ENCODE measurements at places on chromosomes 6 and 20.

- peak; percentile 99 for DNase-seq
These were observed 59.9 kb upstream of the MAP7 start for GRCh38 chr6:136609873-136610706.

DNA sequence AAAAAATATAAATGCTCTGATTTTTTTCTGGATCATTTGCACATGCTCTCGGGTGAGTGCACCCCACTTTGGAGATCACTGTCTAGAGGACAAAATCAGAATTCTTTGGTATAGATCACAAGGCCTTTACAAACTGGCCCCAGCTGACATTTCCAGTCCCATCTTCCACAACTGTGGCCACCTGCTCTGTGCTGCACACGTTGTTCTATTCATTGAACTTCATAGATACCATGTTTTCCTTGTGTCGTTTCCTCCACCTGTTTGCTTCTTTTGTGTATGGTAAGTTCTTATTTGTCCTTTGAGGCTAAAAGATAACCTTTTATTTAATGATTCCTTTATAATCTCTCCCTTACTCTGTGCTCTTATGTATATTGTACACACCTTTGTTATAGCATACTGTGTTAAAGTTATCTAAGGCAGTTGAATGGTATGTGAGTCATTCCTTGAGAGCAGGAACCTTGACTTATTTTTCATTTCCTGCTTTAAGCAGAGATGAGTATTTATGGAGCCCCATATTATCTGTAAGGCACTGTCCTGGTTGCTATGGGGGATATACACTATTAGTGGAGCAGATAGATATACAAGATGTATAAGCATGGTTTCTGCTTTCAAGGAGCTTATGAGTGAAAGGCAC, 12.0 kb upstream of the SLC17A5 start:
- peak; percentile 29 for DNase-seq

- DNase-seq: no peak
These were observed 15.7 kb downstream of the SASH1 start for GRCh38 chr6:148358196-148358785.

DNA sequence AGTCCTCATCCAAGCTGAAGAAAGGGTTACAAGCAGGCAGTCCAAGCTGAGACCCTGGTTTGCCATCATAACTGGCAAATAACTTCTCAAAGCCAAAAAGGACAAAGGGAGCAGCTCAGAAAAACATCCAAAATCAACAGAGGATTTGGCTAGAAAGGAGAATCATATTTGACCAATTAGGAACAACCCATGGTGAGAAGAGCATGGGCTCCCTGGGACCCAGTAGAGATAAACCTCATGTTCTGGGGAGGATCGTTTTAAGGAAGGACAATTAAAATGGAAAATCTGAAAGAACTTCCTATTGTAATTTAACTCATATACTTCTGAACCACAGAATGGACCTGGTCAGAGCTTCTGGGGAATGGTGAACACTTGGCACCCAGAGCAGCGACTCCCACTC, 71.5 kb downstream of the PRND start:
- no peak for DNase-seq

GRCh38 chr20:17627101-17627955, 54.7 kb downstream of the RRBP1 start:
- DNase-seq: no peak

DNA sequence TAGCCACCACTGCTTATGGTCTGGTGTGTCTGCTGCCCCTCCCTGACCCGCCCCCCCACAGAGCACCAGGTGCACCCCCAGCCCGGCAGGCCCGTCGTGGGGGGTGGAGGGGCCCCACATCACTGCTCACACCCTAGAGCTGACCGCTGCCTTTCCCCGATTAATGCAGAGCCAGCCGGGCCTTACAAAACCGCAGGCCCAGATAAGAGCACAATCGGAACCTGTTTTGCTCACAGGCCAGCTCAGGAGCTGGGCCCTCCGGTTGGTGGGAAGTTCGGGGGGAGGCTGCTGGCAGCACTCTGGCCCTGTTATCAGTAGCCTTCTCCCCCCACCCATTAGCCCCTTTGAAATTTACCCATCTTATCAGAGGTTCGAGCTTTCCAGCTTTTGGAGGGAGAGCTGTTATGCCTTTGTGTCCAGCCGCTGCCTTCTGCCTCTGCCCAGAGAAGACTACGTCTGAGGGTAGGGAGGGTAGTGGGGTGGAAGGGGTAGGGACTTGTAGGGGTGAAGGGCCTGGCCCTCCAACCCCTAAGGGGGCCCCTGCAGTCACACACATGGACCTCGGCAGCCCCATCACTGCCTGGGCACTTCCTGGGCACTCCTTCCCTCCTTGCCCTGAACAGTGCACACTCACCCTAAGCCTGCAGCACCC, 6.9 kb upstream of the SPDEF start:
- DNase-seq: no peak

GRCh38 chr6:29741592-29741991, 18.4 kb downstream of the HLA-F start:
- no peak for DNase-seq

- DNase-seq: no peak
These were observed 725 bp upstream of the ISM1 start for GRCh38 chr20:13220194-13220903.

DNA sequence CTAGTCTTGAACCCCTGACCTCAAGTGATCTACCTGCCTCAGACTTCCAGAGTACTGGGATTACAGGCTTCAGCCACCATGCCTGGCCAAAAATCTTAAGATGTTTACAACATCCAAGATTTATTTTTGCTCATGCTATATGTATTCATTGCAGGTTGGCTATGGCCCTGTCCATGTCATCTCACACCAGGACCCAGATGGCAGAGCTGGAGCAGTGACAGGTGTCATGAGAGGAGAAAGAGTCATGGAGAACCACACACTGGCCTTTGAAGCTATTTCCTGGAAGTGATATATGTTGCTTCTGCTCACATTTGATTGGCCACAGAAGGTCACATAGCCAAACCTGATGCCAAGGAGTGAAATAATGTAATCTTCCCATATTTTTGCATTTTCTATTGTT, 13.8 kb upstream of the DDR1 start:
- no peak for DNase-seq

DNA sequence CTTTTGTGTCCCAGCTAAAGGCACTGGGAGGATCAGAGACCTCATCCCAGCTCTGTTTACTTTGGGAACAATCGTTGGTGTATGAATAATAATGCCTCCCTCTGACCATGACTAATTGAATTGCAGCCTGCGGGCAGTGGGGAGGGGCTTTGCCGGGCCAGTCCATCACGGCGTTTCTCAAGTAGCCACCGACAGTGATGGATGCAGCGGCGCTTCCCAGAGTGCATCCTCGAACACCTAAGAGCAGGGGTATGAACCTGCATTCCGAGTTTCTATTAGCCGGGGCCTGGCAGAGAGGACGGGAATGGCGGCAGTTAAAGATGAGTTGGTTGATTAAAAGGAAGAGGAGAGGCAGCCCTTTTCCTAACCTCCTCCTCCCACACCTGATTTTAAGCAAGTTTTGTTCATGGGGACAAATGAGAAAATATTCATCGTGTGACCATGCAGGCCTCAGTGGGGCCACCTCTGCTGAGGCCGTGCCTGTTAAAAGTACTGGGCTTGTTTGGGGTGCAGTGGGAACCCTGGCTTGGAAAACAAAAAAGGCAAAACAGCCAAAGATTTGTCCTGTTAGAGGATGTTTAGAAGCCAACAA, 154.1 kb downstream of the FOXA2 start:
- DNase-seq: peak; percentile 40

- no peak for DNase-seq
These were observed 168.4 kb downstream of the VEGFA start for GRCh38 chr6:43938178-43939105.
